CD8-positive, alpha-beta T cell (primary cell): ENCODE measurements at places on chromosomes 5 and 9.

- DNase-seq: no peak
Measured at GRCh38 chr5:118789366-118789765, 199.0 kb downstream of the DTWD2 start.

- no peak for DNase-seq
Measured at GRCh38 chr9:103991001-103991400, 103.1 kb upstream of the SMC2 start.

DNA sequence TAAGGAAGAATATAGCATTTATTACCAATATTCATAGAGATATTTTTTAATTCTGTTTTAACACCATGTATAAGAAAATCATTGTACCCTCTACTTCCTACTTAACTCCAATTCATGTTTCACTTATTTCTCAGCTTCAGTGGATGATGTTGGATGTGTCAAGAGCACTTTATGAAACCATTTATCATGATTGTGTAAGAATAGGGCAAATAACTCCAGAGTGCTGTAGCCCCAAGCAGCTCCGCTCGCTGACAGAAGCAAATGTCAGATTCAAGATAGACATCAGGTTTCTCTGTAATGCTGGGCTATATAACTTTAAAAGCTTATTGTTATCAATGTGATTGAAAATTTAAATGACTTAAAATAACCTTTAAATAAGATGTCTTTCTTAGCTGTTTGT, 50.4 kb downstream of the MAST4 start:
- DNase-seq: no peak

- DNase-seq: no peak
Measured at GRCh38 chr9:93456504-93456903, 3.1 kb upstream of the FAM120AOS start.

- no peak for DNase-seq
Measured at GRCh38 chr5:43663916-43664315, 60.9 kb downstream of the NNT start.

DNA sequence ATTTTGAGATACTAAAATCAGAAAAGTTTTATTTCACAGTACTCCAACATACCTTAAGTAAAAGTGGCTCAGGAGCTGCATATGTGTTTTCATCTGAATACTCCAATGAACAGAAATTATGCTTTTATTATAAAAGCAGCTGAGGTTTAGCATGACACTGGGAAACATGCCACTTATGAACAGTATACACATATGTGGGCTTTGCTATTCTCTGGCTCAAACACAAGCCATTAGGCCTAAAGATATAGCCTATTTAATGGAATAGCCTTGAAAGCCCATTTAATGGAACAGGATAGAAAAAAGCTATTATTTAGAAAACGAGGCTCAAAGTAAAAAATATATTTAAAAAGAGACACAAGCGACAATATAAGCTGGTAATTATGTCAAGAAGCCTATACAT, 74.1 kb downstream of the SLC38A9 start:
- DNase-seq: no peak

DNA sequence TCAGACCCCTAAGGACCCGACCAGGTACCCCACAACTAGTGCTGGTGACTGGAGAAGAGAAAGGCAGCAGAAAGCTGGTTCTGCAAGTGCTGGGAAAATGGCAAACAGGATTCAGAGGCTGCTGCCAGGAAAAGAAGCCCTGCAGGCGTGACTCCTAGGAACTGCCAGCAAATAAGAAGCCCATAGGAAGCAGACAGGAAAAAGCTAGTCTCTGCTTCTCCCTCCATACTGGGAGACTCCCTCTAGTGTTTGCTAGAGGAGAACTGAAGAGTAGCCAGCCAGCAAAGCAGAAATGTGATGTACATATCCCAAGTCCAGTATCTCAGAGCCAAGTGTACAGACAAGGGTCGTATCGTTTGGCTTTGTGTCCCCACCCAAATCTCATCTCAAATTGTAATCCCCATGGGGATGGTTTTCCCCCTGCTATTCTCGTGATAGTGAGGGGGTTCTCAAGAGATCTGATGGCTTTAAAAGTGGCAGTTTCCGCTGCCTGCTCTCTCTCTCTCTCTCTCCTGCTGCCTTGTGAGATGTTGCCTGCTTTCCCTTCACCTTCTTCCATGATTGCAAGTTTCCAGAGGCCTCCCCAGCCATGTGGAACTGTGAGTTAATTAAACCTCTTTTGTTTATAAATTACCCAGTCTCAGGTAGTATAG, 38.1 kb upstream of the TUSC1 start:
- no peak for DNase-seq

DNA sequence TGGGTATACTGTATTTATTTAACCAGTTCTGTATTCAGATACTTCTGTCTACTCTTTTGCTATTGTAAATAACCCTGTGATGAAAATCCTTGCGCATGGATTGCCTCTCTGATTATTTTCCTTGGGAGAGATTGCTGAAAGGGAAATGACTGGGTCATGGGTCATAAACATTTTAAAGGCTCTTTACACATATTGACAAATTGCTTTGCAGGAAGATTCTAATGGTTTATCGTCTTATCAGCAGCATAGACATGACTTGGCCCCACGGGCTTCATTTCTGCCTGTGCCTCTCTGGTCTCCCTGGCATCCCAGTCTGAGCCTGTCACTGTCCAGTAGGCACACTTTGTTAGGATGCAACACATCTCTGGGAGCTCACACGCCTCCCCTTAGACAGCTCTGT, 52.3 kb downstream of the RGS3 start:
- no peak for DNase-seq

- DNase-seq: no peak
Measured at GRCh38 chr5:175627005-175627404, 30.9 kb upstream of the HRH2 start.

- DNase-seq: no peak
Measured at GRCh38 chr5:175595905-175596304, 62.0 kb upstream of the HRH2 start.

- DNase-seq: no peak
Measured at GRCh38 chr5:116970318-116970717, 395.7 kb upstream of the SEMA6A start.

GRCh38 chr5:148620696-148621095, 33.6 kb downstream of the HTR4 start:
- no peak for DNase-seq

DNA sequence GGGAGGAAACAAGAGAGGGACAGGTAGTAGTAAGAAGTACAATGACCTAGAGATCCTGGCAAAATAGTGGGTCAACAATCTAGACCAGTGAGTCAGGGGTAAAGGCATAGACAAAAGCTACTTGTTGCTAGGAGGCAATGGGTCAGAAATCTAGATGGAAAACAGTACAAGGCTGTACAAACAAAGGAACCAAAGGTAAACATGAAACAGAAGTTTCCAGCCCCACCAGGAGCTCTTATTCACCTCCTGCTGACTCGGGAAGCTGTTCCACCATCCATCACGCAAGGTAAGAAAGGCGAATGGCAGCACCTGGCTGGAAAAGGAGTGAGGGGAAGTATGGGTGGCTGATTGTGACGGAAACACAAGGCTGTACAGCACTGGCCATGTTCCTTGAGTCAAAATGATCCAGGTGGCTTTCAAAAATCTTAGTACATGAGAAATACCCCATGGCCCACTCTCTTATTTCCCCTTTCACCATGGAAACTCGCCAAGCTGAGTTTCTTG, 70.5 kb upstream of the RAI14 start:
- no peak for DNase-seq

DNA sequence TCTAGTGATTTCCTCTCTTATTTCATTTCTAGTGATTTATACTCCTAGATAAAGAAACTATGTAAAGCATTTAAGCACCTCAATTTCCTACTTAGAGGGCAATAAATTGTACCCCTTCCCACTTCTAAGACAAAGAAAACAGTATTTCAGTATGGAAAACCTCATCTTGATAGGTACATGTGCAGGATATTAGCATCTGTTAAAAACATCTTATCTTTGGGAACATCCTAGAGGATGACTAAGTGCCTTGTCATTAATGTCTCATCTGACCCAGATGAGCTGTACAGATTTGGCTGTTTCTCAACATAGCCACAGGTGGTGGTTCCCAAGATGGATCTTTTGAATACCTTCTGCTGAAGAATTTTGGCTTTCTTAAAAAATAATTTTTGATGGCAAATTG, 5.7 kb downstream of the MEGF10 start:
- no peak for DNase-seq

- no peak for DNase-seq
Measured at GRCh38 chr5:126464959-126465358, 41.8 kb downstream of the GRAMD2B start.

DNA sequence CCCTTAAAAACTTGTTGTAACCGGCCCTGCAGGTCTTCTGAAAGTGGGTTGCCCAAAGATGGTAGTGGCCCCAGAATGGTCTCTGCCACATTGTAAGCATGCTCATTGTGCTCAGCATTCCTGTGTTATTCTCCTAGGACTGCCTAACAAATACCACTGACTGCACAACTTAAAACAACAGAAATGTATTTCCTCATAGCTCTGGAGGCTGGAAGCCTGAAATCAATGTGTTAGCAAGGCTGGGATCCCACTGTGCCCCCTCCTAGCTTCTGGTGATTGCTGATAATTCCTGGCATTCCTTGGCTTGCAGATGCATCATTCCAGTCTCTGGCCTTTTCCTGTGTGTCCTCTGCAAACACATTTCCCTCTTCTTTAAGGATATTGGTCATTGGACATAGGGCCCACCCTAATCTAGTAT, 3.4 kb upstream of the GCNT4 start:
- DNase-seq: no peak

DNA sequence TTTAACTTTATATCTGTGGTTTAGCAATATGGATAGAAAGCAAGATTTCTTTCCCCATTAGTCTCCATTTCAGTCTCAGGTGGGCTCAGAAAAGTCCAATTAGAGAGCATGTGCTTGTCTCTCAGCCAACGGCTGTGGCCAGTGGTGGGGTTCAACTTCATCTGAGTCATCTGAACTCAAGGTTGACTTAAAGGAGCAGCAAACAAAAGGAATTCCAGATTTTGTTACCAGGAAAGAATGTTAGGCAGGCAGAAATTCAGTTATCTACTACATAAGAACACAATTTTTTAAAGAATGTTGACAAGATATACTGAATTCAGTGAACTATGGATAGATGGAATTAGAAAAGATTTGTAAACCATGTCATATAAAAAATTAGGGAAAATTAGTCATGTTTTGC, 784.1 kb downstream of the MAT2B start:
- DNase-seq: no peak

- DNase-seq: no peak
Measured at GRCh38 chr9:133622555-133622954, 13.4 kb upstream of the FAM163B start.

- no peak for DNase-seq
Measured at GRCh38 chr9:131578021-131578420, 32.7 kb downstream of the PRRT1B start.

- no peak for DNase-seq
Measured at GRCh38 chr5:93886917-93887361, 145.5 kb upstream of the POU5F2 start.

DNA sequence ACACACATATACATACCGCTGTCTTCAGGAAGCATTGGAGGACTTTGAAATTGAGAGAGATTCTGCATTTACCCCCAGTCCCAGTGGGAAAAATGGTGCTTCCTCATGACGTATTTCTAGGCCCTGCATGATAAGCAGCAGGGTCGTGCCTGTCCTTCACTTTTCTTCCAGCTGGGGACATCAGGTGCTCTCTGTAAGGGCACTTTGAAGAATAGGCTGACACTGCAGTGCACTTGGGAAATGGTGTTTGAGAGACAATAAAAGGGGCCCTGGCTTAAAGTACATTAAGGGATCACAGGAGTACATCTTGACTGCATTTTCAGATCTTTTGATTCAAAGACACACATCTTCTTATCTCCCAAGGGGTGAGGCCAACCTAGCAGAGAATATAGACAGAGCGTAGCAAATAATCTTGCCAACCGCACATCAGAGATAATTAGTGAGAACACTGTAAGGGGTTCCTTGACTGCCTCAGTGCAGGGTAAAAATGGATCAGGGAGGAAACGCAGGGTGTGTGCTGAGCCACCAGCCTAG, 437.9 kb downstream of the CSNK1G3 start:
- no peak for DNase-seq

- no peak for DNase-seq
Measured at GRCh38 chr5:132076202-132076830, 2.7 kb downstream of the CSF2 start.

- DNase-seq: no peak
Measured at GRCh38 chr5:170408226-170408625, 19.1 kb upstream of the KCNMB1 start.
